HS-27A (cell line): ENCODE measurements at places on chromosomes 2 and 18.

DNA sequence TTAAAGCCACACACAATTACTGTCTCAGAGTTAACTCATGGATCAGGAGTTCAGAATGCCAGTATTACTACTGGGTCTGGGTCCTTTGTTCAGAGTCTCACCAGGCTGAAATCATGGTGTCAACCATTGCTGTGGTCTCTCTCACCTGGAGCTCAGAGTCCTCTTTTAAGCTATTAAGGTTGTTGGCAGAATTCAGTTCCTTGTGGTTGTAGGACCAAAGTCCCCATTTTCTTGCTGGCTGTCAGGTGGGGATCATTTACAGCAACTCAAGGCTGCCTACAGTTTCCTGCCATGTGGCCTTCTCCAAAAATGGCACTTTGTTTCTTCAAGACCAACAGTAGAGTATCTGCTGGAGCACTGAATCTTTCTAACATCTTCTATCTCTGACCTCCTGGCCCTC lies 113.5 kb downstream of the EXOC6B start:
- DNase-seq = no peak

- DNase-seq = no peak
Observed at GRCh38 chr2:52934920-52935640, 832.5 kb upstream of the CHAC2 start.

- no peak for DNase-seq
Observed at GRCh38 chr2:163187995-163188655, 349.6 kb upstream of the KCNH7 start.

DNA sequence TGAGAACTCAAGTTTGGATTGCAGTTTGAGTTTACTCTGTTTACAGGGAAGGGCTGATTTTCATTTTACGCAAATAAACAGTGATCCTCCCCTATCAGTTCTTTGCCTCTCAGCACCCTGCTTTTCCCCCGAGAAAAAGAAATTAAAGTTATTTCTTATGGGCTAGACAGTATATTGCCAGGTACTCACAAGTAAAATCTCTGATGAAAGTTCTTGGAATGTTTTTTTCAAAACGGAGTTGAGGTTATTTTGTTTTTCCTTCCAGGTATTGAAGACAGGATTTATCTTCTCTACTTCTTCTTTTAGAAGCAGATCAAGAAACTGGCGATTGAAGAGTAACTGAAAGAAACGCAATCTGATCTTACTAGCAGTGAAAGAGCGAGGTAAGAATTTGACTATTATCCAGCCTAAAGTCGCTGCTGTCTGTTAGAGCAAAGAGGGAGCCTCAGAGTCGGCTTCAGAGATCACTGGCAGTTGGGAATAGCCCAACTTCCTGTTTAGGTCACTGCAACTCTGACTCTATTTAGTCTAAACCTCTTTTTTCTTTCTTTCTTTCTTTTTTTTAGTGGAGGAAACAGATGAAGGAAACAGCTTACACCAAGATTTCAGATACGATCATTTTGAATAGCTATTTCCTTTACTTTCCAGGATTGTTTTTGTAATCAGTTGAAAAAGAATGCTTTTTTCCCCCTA lies at the start of gene TFPI:
TSS of gene TFPI (minus strand) at position 425 of the 693 bp plus-strand sequence. CDS start 50,667 bp downstream, outside the sequence.
- DNase-seq = no peak

- DNase-seq = no peak
Observed at GRCh38 chr2:47404356-47404755, 1.4 kb downstream of the MSH2 start.

DNA sequence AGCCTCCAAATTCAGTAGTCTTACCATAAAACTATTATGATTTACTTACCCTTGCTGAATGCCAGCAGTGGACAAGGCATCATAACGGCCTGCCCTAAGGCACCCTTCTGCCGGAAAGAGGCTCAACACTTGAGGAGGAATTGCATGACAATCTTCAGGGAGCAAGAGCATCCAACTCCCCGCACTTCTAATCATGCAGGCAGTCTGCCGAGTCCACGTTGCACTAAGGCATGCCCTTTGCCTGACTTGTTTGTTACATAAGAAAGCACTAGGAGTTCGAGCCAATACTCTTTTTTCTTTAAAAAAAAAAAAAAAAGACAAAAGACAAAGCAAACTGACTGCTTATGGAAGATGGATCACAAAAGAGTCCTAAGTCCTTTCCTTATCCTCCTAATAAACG lies 17.9 kb upstream of the SPTBN1 start:
- DNase-seq = no peak

DNA sequence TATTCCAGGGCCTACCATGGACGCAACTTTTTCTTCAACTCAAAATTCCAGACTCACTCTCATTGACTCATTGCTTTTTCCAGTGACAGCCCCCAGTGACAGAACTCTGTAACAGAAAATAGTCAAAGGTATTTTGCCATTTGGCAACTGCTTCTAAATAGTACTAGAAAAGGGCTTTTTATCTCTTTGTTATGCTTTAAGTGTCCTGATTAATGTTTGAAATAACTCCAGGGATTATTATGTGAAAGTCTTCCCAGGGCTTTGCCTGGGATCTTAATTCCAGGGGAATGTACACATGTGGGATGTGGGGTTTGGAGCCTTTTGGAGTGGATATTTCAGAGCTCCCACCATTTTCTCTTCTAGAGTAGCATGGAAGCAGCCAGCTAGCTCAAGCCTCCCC lies 198.8 kb downstream of the KCNS3 start:
- no peak for DNase-seq

DNA sequence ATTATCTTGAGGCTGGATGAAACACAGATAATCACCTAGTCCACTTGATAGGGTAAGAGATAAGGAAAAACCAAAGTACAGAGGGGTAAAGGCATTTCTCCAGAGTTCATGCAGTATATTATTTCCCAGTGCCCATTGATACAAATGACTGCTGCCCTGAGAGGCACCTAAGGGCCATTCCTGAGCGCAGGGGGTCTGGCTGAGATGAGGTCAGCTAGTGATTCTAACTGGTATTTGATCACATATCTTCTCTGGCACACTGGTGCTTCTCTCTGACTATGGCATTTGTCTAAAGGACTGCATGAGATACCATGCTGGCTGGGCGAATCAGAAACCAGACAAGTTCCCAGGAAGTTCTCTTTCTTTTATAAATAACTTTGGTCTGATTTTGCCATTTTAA lies 73.3 kb upstream of the TFCP2L1 start:
- DNase-seq = no peak
